Keratinocyte (primary cell): ENCODE measurements at places on chromosomes 1 and 21. TPM values are rescaled to one million over a fixed set of nuclear protein-coding genes. Genes with fewer than 3 reads are reported as not detected.

HTR6 gene
- polyA plus RNA-seq, result not detected in 3 replicates

DNA sequence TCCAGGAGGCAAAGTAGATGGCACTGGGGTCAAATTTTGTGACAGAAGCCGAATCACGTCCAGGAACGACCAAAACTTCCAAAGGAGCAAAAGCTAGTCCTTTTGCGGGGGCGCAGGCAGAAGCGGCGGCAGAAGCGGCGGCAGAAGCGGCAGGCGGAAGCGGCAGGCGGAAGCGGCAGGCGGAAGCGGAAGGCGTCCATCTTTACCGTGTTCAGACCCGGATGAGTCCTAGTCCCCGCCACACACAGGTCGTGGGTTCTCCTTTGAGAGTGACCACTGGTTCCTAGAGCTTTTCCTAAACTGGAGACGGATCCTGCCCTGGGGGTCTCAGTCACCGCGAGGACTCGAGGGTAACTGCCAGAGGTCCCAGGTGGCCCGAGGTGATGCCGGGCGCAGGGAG is 53.6 kb downstream of the POFUT2 start:
- no peak for DNase-seq

OR10R2 gene
- not detected in 3 replicates for polyA plus RNA-seq

SERINC2 gene
- polyA plus RNA-seq, result 171 to 534 TPM (median 254 TPM) in 3 replicates

DNA sequence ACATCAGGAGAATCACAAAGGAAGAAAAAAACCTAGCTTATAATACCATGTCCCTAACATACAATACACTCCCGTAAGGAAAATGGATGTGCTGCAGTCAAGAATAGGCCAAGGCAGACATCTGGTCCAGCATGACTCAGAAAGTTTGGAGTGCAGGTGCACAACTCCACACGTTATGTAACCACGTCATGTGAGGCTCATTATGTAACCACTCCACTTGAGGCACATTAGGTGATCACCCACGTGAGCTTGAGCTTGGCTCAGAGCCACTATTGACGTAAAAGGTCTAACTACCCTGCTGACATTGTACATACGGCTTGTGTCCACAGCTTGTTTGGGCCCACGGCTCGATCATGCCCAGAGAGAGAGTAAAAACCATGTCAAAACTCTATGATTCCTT is 99.8 kb upstream of the C1orf21 start:
- DNase-seq, result no peak

- DNase-seq, result no peak
Observed at GRCh38 chr1:230542681-230543080, 99.6 kb upstream of the COG2 start.

C8B gene
- polyA plus RNA-seq, result 0.04 to 0.09 TPM (median 0.05 TPM) in 3 replicates

GRCh38 chr21:36542312-36543101 is 62.6 kb upstream of the CLDN14 start:
- no peak for DNase-seq

ZNF670 gene
- polyA plus RNA-seq, result 1.9 to 3.6 TPM (median 2.3 TPM) in 3 replicates

- DNase-seq, result no peak
Observed at GRCh38 chr1:41496080-41497055, 11.9 kb upstream of the EDN2 start.

- DNase-seq, result no peak
Observed at GRCh38 chr1:224051086-224051406, 62.9 kb upstream of the FBXO28 start.
